G401 (cell line): ENCODE measurements at places on chromosomes 16 and 17. TPM values are rescaled to one million over a fixed set of nuclear protein-coding genes. Genes with fewer than 3 reads are reported as not detected.

ELMO3 gene
- 0.61 and 1.0 TPM in 2 replicates for total RNA-seq

GRCh38 chr17:32191306-32191705 is 49.0 kb downstream of the RHOT1 start:
- no peak for DNase-seq

ABCC3 gene
- not detected in 2 replicates for total RNA-seq

NPIPB9 gene
- total RNA-seq, result 0.41 TPM in 1 of 2 replicates, not detected in the other

DNA sequence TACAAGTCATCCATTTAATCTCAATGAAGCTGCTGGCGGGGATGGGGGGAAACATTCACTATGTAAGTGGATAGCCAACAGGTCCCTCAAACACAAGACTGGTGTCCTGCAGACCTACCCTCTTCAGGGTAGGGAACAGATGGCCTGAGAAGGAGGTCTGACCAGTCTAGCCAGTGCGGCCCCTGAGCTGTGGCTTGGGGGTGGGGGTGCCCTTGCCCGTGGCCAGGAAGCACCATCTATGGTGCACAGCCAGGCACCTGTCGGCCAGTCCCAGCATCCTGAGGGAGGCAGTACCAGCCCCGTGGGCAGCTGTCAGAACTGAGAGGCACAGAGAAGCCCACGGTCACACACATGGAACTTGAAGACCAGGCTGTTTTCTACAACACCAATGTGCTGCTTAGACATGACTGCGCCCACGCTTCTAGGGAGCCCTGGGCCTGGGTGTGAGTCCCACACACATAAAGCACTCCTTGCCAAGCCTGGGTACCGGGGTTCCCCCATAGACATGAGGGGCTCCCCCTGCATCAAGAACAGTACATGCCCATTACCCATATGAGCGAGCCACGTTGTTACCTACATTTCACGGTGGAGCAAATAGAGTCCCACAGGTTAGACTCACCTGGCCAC is 40.9 kb downstream of the RMI2 start:
- DNase-seq, result no peak

GRCh38 chr17:79796763-79797491 is at the start of gene CBX8:
TSS of gene CBX8 (minus strand) at chr17:79797077. CDS start at chr17:79796998, 79 bp downstream.
- DNase-seq, result peak; percentile 96

- no peak for DNase-seq
Measured at GRCh38 chr16:47983999-47984580, 171.7 kb downstream of the ABCC12 start.

GRCh38 chr16:86968866-86969265 is 348.3 kb downstream of the C16orf95 start:
- DNase-seq, result no peak

DNA sequence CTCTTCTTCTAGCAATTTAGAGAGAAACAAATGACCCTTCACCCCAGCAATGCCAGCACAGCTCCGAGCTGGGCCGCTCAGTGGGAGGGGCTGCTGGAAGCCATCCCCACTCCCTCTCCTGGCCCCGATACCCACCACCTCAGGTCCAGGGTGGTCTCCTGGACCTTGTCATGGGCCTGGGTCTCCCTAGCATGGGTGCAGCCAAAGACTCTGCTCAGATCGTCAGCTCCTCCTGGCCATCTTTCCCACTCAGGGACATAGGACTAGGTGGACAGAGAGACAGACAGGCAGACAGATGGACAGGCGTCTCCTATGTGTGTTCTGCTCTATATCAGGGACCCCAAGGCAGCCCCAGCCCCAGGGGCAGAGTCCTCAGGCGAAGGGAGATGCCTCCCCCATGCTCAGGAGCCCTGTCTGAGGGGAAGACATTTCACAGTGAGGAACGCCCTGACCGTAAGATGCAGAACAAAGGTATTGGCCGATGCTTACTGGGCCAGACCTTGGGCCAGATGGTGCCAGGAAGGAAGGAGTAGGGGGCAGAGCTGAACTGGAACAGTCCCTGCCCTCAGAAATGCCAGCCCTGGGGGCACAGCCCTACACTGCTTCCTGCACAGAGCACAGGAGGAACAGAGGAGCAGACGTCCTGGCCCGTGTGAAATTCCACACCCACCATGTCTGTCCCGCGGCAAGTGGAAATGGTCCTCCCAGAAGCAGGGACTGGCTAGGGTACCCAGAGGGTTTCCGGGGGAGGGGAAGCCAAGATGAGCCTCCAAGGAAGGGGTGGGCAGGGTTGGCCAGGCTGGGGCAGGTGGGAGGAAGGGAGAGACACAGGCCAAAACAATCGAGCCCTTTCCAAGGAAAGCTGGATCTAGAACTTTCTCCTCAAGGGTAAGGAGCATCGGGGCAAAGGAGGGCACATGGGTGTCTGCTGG is 13.0 kb downstream of the PITPNM3 start:
- peak; percentile 90 for DNase-seq

ATAD5 gene
- 3.8 and 11.2 TPM in 2 replicates for total RNA-seq

- DNase-seq, result no peak
Measured at GRCh38 chr16:81492311-81492761, 47.7 kb downstream of the CMIP start.

TNS4 gene
- not detected in 2 replicates for total RNA-seq

KREMEN2 gene
- 64.8 and 80.7 TPM in 2 replicates for total RNA-seq

GRCh38 chr17:7932483-7932891 is 481 bp downstream of the CNTROB start:
- peak; percentile 46 for DNase-seq

KRT25 gene
- not detected in 2 replicates for total RNA-seq

DNA sequence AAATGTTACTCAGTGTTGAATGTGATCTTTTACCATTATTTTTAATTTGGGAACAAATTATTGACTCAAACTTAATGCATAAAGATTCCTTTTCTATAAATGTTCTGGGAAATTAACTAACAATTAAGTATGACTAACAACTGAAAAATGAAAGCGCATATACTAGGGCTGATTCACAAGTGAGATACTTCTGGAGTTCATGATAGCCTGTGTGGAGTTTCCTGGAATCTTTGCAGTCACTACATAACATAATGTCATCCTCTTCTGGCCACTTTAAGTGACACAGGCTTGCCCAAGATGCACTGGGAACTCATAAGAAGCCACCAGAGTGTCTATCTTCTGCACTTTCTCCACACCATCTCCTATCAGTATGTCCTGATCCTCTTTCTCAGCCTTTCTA is 450.3 kb upstream of the CDH11 start:
- DNase-seq, result no peak

- no peak for DNase-seq
Measured at GRCh38 chr17:27477050-27477888, 21.0 kb downstream of the KSR1 start.

DNA sequence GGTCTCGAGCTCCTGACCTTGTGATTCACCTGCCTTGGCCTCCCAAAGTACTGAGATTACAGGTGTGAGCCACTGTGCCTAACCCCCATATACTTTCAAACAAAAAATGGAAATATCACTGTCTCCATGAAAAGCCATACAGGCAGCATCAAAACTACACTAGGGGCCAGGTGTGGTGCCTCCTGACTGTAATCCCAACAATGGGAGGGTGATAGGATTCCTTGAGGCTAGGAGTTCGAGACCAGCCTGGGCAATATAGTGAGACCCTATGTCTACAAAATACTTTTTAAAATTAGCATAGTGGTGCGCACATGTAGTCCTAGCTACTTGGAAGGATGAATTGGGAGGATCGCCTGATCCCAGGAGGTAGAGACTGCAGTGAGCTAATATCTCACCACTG is 15.7 kb downstream of the HMOX2 start:
- DNase-seq, result no peak

SDK2 gene
- under 0.01 and 0.10 TPM in 2 replicates for total RNA-seq

DNA sequence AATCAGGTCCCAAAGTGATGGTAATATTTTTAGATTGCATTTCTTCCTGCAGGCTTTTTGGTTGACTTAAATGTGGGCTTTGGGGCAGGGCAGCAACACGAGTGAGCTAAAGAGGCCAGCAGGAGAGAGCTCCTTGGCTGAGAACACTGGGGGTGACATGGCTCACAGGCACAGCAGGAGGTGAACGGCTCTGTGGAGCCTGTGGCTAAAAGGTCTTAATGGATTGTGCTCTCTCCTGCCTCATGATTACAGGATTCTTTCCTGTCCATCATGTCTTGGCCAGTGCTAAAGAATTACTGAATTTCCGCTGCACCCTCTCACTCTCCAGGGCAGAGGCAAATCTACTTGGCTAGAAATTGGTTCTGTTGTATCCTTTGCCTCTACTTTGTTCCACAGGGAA is 366.6 kb downstream of the HS3ST4 start:
- DNase-seq, result no peak

DNA sequence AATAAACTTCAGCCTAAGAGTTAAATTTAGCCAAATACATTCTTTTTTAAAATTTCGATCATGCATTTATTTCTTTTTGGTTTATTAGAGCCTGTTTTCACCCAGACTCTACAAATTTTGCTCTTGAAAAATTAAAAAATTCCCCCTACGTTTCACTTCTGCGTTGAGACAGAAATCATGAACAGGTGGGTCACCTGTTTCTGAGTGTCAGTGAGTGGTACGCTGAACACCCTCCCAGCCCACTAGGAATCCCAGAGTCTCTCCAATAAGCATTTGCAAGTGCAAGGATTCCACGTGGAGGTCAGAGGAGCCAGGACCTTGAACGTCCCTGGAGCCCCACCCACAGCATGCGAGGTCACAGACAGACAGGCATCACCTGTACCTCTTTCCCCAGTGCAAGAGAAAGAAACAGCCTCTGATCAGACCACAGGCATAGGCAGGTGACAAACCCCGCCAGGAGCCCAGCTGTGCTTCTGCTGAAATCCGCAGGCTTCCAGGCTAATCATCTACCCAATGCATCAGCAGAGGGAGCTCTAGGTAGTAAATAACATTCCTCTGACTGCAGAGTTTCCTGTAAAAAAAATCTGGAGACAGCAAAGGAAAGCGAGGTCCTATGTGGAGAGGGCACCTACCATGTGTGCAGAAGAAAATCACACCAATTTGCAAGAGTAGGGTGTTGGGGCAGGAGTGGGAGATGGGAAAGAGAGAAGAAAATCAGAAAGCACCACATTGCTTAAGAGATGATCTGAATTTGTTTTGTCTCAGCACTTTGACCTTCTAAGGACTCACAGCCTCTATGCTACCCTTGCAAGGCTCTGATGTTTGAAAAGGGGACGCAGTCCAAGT is 5.9 kb upstream of the XYLT1 start:
- peak; percentile 8 for DNase-seq

- peak; percentile 60 for DNase-seq
Measured at GRCh38 chr16:78249056-78249455, 149.6 kb downstream of the WWOX start.

DNA sequence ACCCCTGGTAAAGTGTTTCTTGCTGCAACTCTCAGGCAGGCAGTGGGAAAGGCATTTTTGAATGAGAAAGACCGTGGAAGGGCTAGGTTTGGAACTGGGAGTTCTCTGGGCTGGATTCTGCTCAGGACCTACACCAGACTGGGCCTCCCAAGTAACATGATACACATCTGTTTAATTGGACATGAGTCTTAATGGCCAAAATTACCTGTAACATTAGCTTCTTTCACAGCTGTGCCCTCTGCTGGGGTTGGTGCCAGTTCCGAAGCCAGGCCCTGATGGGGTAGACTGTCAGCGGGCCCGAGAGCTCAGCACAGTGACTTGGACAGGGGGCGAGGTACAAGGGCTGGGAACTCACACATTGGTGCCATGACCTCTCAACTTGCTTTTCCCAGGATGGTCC is 118.9 kb upstream of the IRX3 start:
- no peak for DNase-seq

- no peak for DNase-seq
Measured at GRCh38 chr16:68021490-68021889, 1.5 kb downstream of the DDX28 start.

IGF2BP1 gene
- total RNA-seq, result 63.0 and 86.2 TPM in 2 replicates

MEIOC gene
- total RNA-seq, result not detected in 2 replicates

GRCh38 chr16:72099377-72099818 is 5.8 kb downstream of the DHX38 start:
- DNase-seq, result peak; percentile 31

DNA sequence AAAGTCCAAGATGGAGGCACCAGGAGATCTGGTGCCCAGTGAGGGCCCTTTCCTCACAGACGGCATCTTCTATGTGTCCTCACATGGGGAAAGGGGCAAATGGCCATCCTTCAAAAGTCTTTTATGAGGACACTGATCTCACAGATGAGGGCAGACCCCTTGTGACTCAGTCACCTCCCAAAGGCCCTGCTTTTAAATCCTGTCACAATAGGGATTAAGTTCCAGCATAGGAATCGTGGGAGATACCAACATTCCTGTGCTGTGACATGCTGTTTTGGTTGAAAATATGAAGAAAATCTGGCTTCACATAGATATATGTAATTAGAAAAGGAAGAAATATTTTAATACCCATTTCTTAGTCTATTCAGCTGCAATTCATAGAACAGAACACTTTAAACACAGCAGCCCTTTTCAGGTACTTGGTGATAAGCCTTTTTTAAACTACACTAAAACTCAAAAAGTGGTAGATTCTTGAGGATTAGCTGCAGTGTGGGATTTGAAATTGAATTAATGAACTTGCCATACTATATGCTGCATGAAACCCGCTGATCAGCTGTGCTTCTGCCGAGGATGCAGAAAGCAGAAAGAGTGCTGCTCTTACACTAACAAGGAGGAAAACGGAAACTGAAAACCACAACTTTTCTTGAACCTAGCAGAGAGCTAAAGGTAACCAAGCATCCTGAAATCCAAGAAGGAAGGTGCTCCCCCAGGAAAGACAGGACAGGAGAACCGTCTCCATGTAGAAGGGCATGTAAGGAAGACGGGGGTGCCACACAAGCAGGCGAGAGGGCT is 32.7 kb downstream of the VPS53 start:
- DNase-seq, result peak; percentile 26

PABPN1L gene
- not detected in 2 replicates for total RNA-seq

DNA sequence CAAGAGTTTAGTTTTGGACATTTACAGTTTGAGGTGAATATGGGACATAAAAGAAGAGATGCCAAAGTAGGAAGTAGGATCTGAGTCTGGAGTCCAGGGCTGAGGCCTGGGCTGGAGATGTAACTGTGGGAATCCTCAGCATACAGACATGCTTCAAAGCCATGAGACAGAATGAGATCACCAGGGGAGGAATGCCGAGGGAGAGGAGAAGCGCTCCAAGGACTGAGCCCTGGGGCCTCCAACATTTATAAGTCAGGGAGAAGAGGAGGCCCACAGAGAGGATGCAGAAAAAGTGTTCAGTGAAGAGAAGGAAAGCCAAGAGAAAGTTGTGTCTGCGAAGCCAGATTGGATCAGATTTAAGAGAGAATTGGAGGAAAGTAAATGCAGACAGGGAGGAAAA is 277.5 kb upstream of the MYOCD start:
- DNase-seq, result no peak

GRAP gene
- total RNA-seq, result 1.3 and 5.2 TPM in 2 replicates

DNA sequence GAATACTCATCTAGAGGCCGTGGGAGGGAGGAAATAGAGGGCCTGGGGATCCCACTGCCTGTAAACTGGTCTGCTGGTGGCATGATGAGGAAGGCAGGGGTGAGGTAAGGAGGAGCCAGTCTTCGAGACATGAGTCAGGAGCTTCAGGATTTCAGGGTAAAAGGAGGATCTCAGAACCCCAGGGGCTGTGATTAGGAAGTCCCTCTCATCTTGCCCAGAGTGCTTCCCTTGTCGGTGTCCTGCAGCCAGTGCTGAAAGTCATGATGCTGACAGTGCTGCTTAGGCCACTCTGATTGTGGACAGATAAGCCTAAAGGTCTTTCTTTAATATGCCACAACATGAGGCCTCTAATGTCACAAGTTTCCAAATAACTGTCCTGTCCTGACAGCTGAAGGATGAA is 29.6 kb downstream of the COG4 start:
- no peak for DNase-seq
